ENCODE measurements at places on chromosomes 6 and 20. TPM values are rescaled to one million over a fixed set of nuclear protein-coding genes. Genes with fewer than 3 reads are reported as not detected.

C20orf202 gene
- not detected for polyA plus RNA-seq

C20orf204 gene
- polyA plus RNA-seq: 0.49 TPM

PRDM13 gene
- 0.41 TPM for polyA plus RNA-seq

BMP7 gene
- polyA plus RNA-seq: 0.22 TPM

MMP24 gene
- 33.3 TPM for polyA plus RNA-seq

PDCD2 gene
- polyA plus RNA-seq: 52.6 TPM

CTCFL gene
- polyA plus RNA-seq: 0.03 TPM

OPRM1 gene
- not detected for polyA plus RNA-seq

GNAS-AS1 gene
- polyA plus RNA-seq: not detected

TP53INP2 gene
- polyA plus RNA-seq: 4.5 TPM

ID1 gene
- polyA plus RNA-seq: 257 TPM

ME1 gene
- polyA plus RNA-seq: 60.6 TPM

MYLK4 gene
- polyA plus RNA-seq: 0.14 TPM

PAX1 gene
- not detected for polyA plus RNA-seq

C20orf141 gene
- 0.54 TPM for polyA plus RNA-seq

RBM38 gene
- polyA plus RNA-seq: 13.0 TPM

GNRH2 gene
- polyA plus RNA-seq: 0.12 TPM

All from A549 (cell line).